Right lung (tissue), 10 donors: ENCODE measurements at places on chromosomes 5 and 9. TPM values are rescaled to one million over a fixed set of nuclear protein-coding genes. Genes with fewer than 3 reads are reported as not detected.

DNA sequence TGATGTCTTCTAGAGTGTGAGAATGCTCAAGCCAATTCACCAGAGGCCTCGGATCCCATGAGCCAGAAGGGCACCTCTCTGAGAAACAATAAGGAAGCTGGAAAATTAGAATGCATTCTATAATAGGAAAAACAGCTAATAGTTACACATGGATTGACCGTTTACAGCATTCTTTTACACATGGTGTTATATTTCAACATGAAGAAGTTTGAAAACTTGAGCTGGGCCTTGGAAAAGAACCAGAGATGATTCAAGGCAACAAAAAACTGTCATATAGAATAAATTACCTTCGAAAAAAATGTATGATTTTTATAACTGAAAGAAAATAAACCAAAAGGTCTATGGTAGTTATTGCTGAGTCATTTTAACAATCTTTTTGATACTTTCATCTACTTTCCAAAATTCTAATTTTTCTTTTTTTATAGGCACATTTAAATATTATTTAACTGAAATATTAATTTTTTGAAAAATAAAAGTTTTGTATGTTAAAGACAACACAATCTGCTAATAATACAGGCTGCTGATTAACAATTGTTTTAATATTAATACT lies 6.2 kb downstream of the SH3TC2 start:
- DNase-seq: no peak

The GRXCR2 gene
- not detected for polyA plus RNA-seq

The GABRA1 gene
- 0.60 TPM for polyA plus RNA-seq

- DNase-seq: no peak
Observed at GRCh38 chr5:171390883-171391677, 3.4 kb downstream of the NPM1 start.

DNA sequence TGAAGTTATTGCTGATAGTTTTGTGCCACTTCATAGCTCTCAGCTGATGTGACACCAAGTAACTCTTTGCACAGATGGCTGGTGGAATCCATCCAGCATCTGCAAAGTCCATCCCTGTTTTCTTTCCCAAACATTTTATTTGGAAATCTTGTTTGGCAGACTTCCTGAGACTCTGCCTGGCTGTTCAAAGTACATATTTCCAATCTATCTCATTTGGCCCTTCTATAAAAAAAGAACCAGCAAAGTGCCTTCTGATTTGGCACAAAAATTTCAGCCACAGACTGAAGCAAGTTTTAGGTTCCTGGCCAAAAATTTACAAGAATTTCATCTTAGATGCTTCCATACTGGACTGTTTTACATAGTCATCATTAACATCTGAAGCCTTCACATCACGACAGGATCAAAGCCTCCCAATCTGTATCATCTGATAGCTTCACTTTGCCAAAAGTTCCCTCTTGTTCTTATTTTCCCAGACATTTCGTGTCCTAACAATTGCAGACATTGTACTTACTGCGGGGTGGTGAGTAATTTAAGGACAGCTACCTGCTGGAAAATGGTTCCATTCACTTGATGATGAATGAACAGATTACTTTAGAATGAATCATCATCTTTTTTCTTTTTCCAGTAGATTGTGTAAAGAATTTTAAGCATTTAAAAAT lies 377.3 kb downstream of the KIAA0825 start:
- DNase-seq: peak; percentile 75

The C5orf46 gene
- polyA plus RNA-seq: 3.0 TPM

DNA sequence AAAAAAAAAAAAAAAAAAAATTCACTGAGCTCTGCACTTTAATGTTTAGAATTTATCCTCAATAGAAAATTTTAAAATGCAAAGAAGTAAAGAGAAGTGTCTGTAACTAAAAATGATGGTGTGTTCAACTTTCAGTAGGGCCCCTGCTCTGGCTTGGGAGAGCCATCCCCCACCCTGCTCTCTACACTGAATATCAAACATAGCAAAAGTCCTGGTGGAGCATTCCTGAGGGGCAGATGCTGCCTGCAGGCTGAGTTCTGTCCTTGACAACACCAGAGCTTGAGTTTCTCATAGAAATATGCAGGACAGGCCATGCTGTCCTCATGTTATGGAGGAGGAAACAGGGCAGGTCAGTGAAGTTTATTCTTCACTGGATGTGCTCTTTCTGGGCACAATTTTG lies 7.1 kb upstream of the SEMA4D start:
- no peak for DNase-seq

DNA sequence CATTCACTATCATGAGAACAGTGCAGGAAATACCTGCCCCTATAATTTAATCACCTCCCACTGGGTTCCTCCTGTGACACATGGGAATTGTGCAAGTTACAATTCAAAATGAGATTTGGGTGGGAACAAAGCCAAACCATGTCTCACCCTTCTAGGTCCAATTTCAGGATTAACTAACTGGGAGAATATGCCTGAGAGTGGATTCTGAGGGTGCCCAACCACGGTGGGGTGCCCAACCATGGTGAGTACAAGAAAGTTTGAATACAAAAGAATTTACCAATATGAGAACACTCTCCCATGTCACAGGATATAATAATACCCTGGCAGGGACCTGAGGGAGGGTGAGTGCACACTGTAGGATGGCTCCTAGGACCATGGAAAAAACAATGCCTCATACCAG lies 17.2 kb upstream of the GDA start:
- no peak for DNase-seq

DNA sequence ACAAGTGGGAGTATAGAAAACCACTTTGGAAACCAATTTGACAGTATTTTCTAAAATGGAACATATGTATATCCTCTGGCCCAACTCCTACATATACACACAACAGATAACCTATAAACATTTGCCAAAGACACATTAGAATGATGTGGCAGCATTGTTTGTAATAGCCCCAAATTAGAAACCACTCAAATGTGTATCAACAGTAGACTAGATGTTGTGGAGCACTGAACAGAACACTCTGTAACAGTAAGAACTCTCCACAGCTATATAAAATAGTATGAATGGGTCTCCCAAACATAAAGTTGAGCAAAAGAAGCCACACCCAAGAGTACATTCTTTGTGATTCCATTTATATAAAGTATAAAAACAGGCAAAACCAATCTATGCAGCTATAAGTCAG lies 6.1 kb downstream of the ZNF622 start:
- no peak for DNase-seq

DNA sequence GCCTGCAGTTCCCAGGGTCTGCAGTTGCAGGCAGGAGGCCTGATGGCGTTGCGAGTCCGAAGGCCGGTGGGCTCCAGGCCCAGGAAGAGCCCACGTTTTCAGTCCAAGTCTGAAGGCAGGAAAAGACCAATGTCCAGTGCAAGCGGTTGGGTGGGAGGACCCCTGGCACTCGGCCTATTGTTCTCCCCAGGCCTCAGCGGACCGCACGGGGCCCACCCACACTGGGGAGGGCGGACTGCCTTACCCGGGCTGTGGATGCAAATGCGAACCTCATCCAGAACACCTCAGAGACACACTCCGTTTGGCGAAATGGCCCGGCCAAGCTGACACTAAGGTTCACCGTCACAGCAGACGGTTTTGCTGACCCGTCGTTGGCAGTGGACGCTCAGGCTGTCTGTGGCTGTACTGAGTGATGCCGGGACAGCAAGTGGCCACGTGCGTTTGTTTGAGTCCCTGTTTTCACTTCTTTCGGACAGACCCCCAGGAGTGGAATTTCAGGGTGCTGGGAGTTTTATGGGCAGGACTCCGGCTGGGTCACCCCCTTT lies 10.2 kb upstream of the SEC16A start:
- DNase-seq: no peak

- no peak for DNase-seq
Observed at GRCh38 chr5:81305785-81306184, 4.4 kb downstream of the ZCCHC9 start.
